Activated T-cell treated with anti-CD3 and anti-CD28 coated beads for 1 hour (primary cell): ENCODE measurements at places on chromosomes 2 and 18.
A peak's percentile ranks its signal among the peaks of the same experiment; 100 is the strongest.

GRCh38 chr2:65026704-65027464 is 29.3 kb upstream of the CEP68 start:
- no peak for DNase-seq

- peak; percentile 23 for DNase-seq
These were observed 46.6 kb upstream of the ZBTB7C start for GRCh38 chr18:48455555-48456478.

- no peak for DNase-seq
These were observed 82.4 kb upstream of the TGIF1 start for GRCh38 chr18:3367491-3368091.

- no peak for DNase-seq
These were observed 188.2 kb upstream of the ZNF804A start for GRCh38 chr2:184410160-184410559.

- DNase-seq: no peak
These were observed 20.7 kb downstream of the SP140 start for GRCh38 chr2:230246206-230246605.

DNA sequence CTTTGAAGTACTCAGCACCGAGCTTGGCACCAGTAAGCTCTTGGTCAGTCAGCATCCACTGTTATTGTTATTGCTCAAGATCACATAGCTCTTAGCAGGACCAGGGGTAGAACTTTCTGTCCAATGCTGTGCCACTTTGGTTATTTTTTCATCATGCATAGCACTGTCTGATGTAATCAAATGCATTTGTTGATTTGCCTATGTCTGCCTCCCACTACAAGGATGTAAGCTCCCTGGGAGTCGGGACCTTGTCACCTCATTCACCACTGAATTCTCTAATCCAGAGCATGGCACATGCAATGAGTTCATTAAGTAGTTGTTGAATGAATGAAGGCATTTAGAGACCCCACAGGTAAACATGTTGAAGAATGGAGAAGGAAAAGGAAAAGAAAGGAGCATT is 29.0 kb upstream of the DLX1 start:
- DNase-seq: no peak

DNA sequence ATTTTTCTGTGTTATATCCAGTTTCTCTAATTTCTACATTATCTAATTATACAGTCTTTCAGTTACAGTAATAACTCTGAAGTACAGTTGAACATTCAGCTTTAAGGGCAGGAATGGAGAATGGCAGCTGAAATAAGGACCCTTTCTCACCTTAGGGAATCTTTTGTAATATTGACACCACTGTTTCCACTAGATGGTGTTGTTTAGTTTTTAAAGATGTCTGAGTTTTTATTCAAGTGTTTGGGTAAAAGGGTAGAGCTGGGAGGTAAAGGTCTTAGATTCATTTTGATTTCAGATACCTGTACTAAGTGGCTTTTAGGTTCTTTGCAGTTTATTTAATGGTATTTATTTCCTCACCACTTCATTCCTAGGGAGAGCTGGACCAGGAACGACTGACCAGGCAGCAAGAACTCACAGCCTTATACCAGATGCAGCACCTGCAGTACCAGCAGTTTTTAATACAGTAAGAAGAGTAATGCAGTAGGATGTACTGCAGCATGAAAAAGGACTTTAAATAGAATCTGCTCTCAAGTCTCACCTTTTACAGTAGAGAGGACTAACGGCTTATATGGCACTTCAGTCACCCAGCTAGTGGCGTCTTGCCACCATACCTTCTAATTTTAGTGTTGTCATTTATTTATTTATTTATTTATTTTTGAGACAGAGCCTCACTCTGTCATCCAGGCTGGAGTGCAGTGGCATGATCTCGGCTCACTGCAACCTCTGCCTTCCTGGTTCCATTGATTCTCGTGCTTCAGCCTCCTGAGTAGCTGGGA is 33.2 kb upstream of the KCNJ13 start:
- no peak for DNase-seq

DNA sequence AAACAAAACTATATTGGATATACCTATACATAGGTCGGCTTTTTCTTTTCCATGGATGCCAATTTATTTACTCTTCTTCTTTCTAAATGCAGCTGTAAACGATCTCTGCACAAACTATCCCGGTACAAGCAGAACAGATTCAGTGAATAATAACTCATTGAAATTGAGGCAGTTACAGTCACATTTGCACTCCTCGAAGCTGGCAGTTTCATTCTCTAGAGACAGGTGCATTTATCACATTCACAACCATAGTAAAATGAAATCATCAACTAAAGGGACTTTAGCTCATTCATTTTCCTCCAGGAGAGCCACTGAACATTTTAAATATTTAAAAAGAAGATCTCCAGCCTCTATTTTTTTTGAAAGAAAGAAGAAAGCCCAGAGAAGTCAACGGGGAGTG is 551.7 kb downstream of the LRP1B start:
- no peak for DNase-seq

GRCh38 chr18:58064406-58064998 is 20.5 kb downstream of the NEDD4L start:
- DNase-seq: no peak
